T-helper 1 cell (primary cell): ENCODE measurements at places on chromosomes 6 and 20.

DNA sequence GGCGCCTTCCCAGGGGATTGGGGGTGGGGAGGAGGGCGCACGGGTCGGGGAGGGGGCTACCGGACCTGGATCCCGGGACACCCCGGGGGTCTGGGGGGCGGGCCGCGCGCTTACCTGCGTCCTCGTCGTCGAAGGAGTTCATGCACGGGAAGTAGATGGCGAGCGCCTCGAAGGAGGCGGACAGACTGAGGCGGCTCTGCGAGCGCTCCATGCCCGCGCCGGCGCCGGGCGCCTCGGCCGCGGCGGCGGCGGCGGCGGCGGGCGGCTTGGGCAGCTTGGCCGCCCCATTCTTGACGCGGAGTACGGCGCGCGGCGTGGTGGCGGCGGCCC, 320 bp downstream of the RIMS4 start:
- DNase-seq: no peak

GRCh38 chr6:79081663-79082062, 3.6 kb upstream of the PHIP start:
- DNase-seq: no peak

GRCh38 chr6:151025076-151025475, 159.6 kb downstream of the MTHFD1L start:
- DNase-seq: no peak

DNA sequence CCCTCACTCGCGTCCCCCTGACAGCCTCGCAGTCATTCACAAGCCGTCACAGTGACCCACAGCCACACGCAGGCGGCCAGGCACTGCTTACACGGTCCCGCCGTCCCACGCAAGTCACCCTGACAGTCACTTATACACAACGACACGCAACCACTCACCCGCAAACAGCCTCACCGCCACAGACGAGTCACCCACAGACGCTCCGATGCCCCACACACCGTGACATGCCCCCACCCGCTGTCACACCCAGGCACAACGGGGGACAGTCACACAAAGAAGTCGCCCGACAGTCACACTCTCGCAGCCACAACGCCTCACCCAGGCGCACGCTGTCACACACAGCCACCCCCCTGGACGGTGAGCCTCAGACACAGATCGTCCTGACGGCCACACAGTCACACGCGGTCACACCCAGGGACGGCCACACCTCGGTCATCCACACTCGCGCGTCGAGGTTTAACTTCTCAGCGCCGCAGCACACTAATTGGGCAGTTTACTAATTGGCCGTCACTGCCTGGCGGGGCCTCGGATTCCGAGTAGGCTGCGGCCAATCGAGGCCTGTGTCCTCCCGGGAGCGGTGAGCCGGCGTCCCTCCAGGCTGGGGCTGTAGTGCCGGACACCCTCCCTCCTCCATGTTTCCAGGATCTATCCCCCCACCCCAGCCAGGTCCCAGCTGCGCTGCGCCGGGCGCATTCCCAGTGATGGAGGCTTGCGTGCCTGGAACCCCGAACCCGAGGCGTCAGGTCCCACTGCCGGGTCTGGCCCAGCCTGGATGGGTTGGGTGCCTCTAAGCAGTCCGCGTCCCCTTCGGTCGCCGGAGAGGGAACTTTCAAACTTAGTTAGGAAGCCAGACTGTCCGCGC, 790 bp downstream of the TOX2 start:
- no peak for DNase-seq

GRCh38 chr20:44360221-44360620, 4.7 kb downstream of the HNF4A start:
- DNase-seq: no peak

DNA sequence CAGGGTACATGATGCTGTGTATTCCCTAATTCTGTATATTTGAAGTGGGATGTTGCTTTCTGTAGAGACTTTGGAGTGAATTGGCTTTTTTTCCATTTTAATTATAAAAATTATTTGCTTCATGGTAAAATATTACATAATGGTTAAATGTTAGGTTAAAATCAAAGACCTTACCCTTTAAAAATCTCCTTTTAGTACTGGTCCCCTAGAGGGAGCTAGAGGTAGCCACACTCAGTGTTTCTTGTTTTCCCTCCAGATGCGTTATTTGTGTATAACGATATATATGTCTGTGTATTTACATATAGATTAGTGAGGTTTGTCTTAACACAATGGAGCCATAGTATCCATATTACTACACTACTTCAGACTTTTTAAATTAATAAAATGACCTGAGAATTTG, 146.7 kb downstream of the PLCB4 start:
- no peak for DNase-seq

GRCh38 chr20:37921341-37921929, 18.5 kb downstream of the VSTM2L start:
- DNase-seq: no peak

- DNase-seq: no peak
These were observed 26.2 kb upstream of the GATA5 start for GRCh38 chr20:62501801-62502495.

DNA sequence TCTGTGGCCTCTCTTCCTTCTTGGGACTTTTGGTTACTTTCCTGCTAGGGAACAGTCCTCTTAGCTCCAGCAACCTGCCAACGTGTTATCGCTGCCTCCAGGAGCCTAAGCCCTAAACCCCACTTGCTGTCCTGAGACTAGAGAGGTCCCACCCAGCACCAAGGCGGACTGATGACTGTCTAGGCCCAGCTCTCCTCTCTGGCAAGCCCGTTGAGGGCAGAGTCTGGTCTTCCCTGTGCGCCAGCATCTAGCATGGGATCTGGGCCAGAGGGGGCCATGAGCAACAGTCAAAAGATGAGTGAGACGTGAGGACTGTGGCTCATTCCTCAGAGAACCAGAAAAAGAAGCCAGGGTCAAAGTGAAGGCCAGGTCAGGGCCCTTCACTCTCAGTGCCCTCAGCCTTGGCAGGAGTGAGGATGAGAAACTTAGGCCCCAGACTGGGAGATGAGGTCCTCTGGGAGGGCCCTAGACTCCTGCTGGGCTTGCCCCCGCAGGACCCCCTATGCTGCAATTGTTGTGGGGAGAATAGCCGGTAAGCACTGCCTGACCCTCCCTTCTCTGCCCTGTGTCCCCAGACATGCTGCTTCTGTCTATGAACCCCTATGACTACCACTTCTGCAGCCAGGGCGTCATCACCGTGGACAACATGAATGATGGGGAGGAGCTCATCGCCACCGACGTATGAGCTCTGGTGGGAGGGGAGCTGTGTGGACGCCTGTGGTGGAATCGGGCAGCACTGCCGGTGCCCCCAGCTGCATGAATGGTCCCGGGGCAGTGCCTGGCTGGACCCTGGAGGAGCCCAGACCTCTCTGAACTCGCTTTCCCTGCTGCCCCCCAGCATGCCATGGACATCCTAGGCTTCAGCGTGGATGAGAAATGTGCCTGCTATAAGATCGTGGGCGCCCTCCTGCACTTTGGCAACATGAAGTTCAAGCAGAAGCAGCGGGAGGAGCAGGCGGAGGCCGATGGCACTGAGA, 30.9 kb downstream of the MYH7B start:
- no peak for DNase-seq

DNA sequence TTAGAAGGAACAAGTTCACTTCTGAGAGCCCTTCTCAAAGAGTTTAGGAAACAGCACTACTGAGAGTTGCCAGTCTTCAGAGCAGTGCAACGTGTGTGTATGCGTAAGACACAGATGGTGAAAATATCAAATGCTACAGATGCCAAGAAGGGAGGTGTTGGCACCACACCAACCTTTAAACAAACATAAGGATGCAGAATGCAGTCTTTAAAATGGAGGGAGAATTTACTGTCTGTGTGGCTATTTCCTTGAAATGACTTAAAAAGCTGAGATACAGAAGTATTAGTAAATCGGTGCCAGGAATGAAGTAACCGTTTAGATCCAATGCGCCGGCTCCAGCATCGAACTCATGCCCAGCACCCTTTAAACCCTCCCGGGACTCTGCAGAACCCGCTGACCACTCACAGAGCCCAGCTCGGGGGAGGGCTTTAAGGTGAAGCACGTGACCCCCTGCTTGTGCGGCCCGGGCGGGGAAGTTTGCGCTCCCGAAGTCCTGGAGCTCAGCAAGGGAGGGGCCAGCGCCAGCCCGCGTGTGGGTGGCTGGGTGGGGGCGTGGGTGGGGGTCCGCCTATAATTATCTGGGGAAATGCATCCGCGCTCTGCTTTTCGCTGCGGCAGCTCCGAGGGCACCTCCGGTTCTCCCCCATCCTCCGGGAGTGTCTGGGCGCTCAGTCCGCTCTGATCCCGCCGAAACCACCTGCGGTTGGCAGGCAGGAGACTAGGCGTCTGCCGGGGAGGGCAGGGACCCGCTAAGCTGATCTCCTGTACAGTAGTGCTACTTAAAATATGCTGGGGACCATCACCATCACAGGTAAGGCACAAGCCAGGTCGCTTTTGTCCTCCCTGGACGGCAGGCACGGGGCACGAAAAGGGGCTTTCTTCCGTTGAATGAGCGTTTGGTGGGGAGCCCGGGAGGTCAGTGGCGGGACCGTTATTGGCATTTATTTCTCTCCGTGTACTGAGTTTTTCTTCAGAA, 66.0 kb downstream of the ZBTB2 start:
- no peak for DNase-seq

DNA sequence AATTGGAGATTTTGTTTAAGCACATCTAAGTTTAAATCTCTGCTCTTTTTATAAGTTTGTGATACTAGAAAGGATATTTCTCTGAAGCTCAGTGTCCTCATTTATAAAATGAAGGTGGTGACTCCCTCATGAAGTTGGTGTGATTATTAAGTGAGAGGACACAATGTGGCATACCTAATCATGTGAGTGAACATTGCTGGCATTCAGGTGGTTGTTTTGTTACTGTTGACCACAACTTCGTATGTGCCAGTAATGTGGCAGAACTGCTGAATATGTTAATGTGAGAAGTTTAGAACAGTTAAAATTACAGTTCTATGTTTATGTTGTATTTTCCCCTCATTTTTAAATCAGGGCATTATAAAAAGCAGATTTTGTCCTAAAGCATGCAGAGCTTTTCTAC, 127.2 kb downstream of the STXBP5 start:
- DNase-seq: no peak
